ENCODE measurements at places on chromosomes 11 and 22.

DNA sequence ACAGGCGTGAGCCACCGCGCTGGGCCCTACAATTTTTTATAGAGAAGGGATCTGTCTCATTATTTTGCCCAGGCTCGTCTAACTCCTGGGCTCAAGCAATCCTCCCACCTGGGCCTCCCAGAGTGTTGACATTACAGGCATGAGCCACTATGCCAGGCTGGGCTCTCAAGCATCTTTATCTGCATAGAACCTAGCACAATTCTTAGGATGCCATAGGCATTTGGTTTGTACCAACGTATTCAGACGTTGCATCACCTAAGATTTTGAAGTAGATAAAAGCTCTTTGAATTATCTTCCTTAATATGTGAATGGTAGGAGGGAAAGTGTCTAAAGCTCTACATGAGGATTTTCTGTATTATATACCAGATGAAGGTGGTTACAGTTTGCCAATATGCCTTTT lies 30.5 kb downstream of the RTN3 start:
- DNase-seq, result no peak

- DNase-seq, result no peak
These were observed 30.5 kb upstream of the MRGPRX1 start for GRCh38 chr11:18969720-18970119.

DNA sequence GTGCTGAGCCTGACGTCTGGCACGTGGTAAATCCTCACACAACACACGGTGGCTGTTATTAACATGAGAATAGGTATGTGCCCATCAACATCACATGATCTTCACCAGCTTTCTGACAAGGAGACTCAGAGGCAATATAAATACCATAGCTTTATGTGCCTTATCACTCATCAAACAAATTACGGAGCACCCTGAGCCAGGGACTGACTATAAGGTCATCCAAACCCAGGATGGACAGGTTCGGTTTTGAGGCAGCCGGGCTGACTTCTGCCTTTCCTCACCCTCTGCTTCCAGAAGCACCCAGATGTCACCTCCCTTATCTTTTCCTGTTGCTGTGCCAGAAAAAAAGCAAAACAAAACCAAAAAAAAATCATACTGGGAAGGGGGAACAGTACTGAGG lies 5.7 kb upstream of the PLAAT3 start:
- DNase-seq, result no peak

DNA sequence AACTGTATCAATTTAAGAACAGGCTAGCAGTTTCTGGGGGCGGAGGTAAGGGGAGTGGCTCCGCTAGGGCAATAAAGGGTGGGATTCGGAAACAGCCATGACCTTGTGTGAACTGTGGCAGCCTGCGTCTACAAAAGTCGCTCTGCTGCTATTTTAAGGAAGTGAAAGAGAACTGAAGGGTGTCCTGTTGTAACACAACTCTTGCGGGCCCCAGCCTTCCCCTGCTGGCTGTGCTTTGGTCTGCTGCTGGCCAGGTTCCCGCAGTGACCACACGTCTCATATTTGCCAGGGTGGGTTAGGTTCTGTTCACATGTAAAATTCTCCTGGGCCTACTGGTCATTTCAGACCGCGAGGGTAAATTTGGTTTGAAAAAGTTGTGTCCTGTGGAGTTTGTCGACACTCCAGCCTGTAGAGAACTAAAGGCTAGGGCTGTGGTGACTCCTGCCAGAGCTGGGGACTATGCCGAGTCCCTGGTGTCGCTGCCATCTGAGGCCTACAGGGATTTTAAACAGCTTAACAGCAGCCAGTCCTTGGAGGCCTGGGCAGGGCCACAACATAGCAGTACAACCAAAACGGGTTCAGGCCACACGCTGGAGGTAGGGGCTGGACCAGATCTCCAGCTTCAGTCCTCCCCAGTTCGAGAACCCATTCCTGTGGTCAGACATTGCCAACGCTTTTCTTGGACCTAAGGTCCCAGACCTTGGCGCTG lies 1.1 kb upstream of the PPFIBP2 start:
- peak; percentile 36 for DNase-seq

DNA sequence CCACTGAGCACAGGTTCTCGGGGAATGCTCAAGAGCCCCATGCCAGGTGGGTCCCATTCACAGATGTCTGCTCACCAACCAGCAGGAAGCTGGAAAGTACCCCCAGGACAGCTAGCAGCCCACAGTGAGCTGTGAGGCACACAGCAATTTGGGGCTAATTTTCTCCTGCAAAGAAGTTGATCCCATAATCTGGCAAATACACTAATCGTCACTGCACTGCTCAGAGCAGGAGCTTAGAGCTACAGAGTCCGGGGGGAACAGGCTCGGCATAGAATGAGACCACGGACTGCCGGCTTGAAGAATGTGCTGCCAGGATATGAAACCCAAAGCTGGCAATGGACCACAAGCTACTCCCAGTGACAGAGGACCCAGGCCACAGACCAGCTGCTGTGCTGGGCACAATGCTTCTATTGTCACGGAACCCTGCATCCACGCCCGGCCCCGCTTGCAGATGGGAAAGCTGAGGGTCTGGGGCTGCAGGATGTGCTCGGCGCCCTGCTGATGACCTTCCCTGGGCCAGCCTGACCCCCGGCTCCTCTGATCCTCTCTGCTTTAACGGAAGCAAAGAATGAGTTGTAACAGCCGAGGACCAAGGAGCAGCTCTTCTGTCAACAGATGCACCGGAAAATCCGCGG lies 239.7 kb downstream of the CTTN start:
- DNase-seq, result no peak

- DNase-seq, result no peak
These were observed 133.7 kb upstream of the NARS2 start for GRCh38 chr11:78708388-78708787.

DNA sequence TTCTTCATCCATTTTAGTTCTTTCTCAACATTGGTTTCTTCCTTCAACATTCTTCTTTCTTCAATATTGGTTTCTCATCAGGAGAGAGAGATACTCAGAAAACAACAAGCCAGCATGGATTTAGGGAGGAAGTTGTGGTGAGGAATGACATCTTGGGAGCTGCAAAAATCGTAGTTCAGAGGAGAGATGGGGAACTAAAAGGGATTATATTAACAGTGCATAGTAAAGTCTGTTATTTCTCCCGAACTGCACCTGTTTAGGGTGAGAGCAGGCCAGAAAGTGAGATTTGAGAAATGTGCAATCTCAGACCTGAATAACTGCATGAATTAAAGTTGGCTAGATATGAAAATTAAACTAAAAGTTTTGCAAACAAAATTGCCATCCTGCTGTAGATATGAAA lies 94.5 kb downstream of the CASP12 start:
- no peak for DNase-seq

GRCh38 chr11:32615422-32615821 lies 31.8 kb downstream of the EIF3M start:
- no peak for DNase-seq

- no peak for DNase-seq
These were observed 9.5 kb upstream of the CREB3L1 start for GRCh38 chr11:46267930-46268329.

- DNase-seq, result no peak
These were observed 13.7 kb upstream of the CPT1A start for GRCh38 chr11:68855205-68855981.

DNA sequence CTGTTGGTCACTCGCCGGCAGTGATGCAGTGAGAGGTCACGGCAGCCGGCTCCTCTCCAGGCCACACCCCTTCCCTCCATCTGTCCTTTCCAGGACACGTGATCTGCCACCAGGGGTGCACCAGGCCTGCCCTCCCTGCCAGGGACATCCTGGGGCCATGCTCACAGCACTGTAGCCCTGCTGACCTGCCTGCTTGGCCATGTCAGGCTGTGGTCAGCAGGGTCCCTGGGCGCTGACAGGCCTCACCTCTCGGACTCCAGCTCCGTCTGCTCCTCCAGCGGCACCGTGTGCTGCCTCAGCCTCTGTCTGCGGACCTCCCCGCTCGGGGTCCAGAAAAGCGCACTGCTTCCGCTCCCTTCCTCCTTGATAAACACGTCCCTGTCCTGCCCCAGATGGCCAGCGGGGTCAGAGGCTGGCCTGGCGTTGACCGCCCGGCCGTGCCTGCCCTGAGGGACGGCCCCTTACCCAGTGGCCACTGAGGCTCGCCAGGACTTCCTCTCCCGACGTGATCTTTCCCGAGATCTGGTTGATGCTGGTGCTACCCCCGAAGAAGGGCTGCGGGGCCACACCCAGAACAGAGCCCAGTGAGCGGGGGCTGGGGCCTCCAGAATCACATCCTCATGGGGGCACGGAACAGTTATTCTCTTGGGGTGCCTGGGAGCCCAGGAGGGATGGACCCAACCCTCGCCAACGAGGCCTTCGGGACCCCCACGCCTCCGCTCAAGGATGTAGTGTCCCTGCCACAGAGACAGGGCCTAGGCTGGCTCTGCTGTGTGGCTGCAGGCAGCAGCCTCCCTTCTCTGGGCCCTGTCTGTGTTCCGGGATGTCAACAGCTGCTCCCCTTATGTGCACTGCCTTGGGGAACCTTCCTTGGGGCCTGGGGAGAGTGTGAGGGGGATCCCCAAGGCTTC lies 36.3 kb upstream of the CARS1 start:
- DNase-seq, result no peak

GRCh38 chr22:29569011-29569678 lies 11.8 kb downstream of the NIPSNAP1 start:
- DNase-seq, result no peak

- DNase-seq, result no peak
These were observed 11.8 kb downstream of the TIGD3 start for GRCh38 chr11:65366340-65366773.

- no peak for DNase-seq
These were observed 3.8 kb upstream of the RFPL3 start for GRCh38 chr22:32353840-32354239.

- no peak for DNase-seq
These were observed 21.8 kb upstream of the OR5AN1 start for GRCh38 chr11:59336931-59337330.

DNA sequence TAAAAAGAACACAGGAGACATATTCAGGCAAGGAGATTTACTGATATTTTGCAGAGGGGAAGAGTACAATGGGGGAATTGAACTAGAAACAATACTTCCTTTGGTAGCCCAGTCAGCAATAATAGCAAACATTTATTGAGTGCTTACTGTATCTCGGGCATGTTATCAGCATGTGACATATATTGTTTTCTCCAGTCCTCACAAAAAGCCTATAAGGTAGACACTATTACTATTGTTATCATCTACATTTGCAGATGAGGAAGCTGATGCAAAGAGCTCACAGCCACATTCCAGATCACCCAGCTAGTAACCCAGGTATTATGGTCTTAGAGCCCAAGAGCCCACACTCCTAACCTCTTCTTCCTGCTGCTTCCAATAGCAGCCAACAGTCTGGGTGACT lies 27.9 kb downstream of the NAV2 start:
- DNase-seq, result no peak

GRCh38 chr22:40425082-40425481 lies 54.7 kb downstream of the SGSM3 start:
- DNase-seq, result no peak

DNA sequence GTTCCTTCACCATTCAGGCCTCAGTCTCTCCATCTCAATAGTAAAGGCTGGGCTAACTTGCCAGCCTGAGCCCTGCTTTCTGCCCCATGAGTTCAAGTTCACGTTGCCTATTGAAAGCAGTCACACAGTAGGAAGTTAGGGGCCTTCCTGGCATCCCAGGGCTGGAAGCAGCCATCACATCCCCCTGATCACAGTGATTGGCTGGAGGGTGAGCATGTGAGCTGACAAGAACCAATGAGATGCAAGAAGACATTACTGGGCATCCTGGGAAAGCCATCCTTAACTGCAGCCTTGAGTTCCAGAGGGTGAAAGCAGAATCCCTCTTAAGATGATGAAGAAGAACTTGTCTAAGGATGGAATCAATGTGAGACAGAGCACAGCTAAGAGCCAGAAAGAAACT lies 29.1 kb downstream of the IRAG1 start:
- DNase-seq, result no peak

DNA sequence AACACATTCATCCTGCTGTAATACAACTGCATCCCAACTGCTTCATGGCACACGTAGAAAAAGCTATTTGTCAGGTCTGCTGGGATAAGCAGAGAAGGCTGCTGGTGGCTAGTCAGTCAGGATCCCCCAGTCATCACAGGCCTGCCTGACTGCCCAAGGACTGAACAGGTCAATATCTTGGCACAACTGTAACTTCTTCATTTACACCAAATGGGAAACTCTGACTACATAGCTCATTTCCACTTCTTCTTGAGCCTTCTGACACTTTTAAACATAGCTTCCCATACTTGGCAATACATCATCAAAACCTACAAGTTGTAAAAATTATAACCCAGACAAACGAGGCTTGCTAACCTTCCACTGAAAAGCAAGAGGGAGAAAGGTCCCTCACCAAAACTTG lies 2.8 kb downstream of the TMEM9B start:
- DNase-seq, result no peak

DNA sequence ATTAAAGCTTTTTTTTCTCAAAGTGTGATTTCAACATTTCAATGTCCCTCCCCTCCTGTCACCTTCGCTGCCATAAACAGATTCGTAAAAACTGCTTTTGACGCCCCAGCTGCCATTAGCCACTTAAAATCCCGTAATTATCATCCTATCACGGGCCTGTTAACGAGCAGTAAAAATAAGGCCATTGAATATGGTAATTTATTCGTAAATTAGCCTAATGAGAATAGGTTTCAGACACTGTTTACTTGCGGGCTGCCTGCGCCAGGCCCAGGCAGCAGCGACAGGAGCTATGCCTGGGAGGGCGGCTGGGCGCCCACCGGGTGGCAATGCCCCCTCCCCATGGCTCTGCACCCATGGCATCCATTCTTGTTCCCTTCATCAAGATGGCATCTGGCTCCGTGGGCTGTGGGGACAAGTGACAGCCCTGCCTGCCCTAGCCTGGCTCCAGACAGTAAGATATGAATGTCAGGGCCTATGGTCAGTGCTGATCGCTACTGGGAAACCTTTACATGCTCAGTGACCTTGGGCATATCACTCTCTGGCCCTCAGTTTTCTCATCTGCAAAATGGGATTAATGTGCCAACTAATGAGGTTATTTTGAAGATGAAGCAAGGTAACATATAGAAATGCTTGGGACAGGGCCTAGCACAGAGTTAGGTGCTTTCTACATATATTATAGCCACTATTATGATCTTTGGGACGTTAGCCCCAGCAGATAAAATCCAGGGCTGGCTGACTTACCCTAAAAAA lies 500.8 kb downstream of the MN1 start:
- no peak for DNase-seq

DNA sequence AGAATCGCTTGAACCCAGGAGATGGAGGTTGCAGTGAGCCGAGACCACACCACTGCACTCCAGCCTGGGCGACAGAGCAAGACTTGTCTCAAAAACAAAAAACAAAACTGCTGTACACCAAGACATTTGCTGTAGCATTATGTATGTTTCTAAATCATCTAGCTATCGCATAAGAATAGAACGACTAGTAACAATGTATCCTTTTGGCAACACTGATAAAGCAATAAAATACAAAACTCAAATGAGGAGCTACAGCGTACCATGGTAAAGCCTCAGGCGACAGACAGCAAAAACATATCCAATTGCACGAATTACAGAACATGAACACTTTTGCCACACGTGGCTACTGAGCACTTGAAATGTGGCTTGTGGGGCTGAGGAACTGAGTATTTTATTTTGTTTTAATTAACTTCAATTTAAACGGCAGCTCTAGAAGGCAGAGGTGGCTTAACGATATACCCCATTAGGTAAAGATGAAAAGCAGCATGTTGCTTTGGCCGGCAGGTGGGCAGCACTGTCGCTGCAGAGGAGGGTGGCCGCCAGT lies 2.3 kb downstream of the TUBGCP6 start:
- no peak for DNase-seq

GRCh38 chr22:49418341-49418894 lies 409.3 kb downstream of the BRD1 start:
- DNase-seq, result no peak
